ENCODE measurements at places on chromosomes 6 and 20.

- DNase-seq: no peak
- no peaks in the 10 kb centered on the region for H3K36me3 ChIP-seq
- no peaks in the 10 kb centered on the region for H3K4me1 ChIP-seq
- peaks cover 5% of the 10 kb centered on the region for H3K27me3 ChIP-seq
- H3K4me3 ChIP-seq: no peak overlapping the region
Measured at GRCh38 chr6:69232496-69232895, 564.3 kb downstream of the LMBRD1 start.

DNA sequence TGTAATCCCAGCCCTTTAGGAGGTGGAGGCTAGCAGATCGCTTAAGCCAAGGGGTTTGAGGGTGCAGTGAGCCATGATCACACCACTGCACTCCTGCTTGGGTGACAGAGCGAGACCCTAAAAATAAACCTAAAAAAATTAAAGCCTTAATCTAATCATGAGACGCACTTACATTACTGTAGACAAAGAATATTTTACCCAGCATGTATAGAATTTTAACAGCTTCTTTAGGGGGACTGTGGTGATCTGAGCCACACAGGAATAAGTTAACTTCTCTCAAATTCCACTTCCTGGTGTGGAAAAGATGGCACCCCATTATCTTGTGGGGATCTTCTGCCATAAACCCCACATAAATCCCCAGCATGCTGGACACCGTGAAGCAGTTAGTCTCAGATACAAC is 2.3 kb upstream of the OOEP start:
- no peaks in the 10 kb centered on the region for H3K36me3 ChIP-seq
- H3K4me1 ChIP-seq: no peaks in the 10 kb centered on the region
- no peak overlapping the region for H3K4me3 ChIP-seq
- no peak overlapping the region for H3K27ac ChIP-seq

- no peaks in the 10 kb centered on the region for H3K27me3 ChIP-seq
- H3K36me3 ChIP-seq: peaks cover 24% of the 10 kb centered on the region
- no peak overlapping the region for H3K27ac ChIP-seq
- H3K4me1 ChIP-seq: peaks cover 14% of the 10 kb centered on the region
- no peak overlapping the region for H3K4me3 ChIP-seq
- no peak for DNase-seq
Measured at GRCh38 chr6:150977281-150977680, 111.8 kb downstream of the MTHFD1L start.

GRCh38 chr6:32943864-32944649 is 3.2 kb upstream of the HLA-DMB start:
- H3K27me3 ChIP-seq: no peaks in the 10 kb centered on the region
- peak; percentile 66 for DNase-seq
- H3K27ac ChIP-seq: peak overlapping the region; percentile 99
- H3K4me3 ChIP-seq: peak overlapping the region; percentile 100

GRCh38 chr20:14889496-14890255 is 552.3 kb upstream of the FLRT3 start:
- H3K27ac ChIP-seq: no peak overlapping the region
- H3K27me3 ChIP-seq: peaks cover 3% of the 10 kb centered on the region
- H3K4me1 ChIP-seq: no peaks in the 10 kb centered on the region
- H3K4me3 ChIP-seq: no peak overlapping the region
- DNase-seq: no peak

DNA sequence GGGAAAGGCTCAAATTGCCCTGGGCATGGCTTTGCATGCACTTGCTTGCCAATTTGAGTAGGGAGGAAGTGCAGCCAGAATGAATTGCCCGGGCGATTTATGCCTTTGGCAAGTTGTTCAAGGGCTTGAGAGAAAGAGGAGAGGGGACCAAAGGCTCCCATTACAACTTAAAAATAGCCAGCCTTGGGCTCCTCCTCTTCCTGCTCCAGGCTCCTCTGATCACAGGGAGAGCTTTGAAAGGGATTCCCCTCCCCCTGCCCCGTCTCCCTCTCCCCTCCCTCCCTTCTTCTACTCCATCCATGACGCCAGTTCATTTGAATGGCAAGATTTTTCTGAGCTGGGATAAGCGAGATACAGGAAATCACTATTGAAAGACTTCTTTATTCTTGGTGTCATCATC is 304.9 kb upstream of the JAG1 start:
- no peak overlapping the region for H3K4me3 ChIP-seq
- no peak for DNase-seq
- H3K27me3 ChIP-seq: no peaks in the 10 kb centered on the region
- H3K4me1 ChIP-seq: no peaks in the 10 kb centered on the region
- H3K36me3 ChIP-seq: no peaks in the 10 kb centered on the region
- H3K27ac ChIP-seq: no peak overlapping the region

DNA sequence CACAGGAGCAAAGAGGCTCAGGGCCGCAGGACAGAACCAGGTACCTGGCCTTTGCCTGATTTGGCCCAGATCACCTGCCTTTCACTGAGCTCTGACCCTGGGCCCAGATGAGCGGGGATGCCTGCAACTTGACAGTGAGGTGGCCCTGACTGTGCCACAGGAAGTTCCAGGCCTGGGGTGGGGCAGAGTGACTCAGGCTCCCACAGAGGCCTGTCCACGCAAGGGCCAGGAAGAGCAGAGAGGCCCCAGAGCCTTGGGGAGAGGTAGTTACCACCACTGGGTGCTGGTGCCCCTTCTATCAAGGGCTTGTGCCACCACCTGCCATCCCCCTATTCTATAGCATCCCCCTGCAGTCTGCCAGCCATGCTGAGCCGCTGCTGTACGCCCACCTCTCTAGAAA is 4.1 kb upstream of the NOL4L start:
- no peak for DNase-seq
- no peak overlapping the region for H3K27ac ChIP-seq
- peaks cover 17% of the 10 kb centered on the region for H3K4me1 ChIP-seq
- no peak overlapping the region for H3K4me3 ChIP-seq

- H3K4me3 ChIP-seq: peak overlapping the region; percentile 53
- H3K27me3 ChIP-seq: no peaks in the 10 kb centered on the region
- H3K27ac ChIP-seq: peak overlapping the region; percentile 58
- peaks cover 29% of the 10 kb centered on the region for H3K4me1 ChIP-seq
Measured at GRCh38 chr6:14240411-14241166, 123.0 kb downstream of the CD83 start.

DNA sequence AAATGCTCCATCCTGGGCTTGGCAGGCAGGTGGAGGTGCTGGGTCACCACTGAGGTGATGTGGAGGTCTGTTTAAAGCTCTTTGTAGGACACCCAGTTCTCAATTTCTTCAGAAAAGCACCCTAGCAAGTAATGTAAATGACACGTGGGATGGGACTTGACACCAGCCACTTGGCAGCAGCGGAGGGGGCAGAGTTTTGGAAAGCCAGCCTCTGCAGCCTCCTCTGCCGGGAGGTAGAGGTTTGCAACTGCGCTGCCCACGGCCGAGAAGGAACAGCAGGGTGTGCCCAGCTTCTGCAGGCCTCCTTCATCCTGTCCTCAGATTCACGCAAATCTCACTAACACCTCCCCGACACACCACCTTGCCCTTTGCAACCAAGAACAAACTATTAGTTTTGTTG is 77.3 kb downstream of the RAMACL start:
- H3K4me1 ChIP-seq: peaks cover 14% of the 10 kb centered on the region
- H3K27me3 ChIP-seq: no peaks in the 10 kb centered on the region
- peaks cover 4% of the 10 kb centered on the region for H3K36me3 ChIP-seq
- DNase-seq: no peak
- no peak overlapping the region for H3K4me3 ChIP-seq

DNA sequence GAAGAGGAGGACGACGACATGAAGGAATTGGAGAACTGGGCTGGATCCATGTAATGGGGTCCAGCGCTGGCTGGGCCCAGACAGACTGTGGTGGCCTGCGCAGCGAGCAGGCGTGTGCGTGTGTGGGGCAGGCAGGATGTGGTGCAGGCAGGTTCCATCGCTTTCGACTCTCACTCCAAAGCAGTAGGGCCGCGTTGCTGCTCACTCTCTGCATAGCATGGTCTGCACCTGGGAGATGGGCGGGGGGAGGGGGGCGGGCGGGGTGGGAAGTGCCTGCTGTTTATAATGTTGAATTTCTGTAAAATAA is 42.3 kb downstream of the CHMP4B start:
- DNase-seq: no peak
- no peaks in the 10 kb centered on the region for H3K27me3 ChIP-seq
- no peak overlapping the region for H3K27ac ChIP-seq
- peaks cover 32% of the 10 kb centered on the region for H3K36me3 ChIP-seq

- no peak overlapping the region for H3K27ac ChIP-seq
- no peaks in the 10 kb centered on the region for H3K27me3 ChIP-seq
- H3K4me3 ChIP-seq: no peak overlapping the region
Measured at GRCh38 chr6:34799547-34799946, 7.7 kb downstream of the BLTP3A start.

- no peak for DNase-seq
- peaks cover 2% of the 10 kb centered on the region for H3K27me3 ChIP-seq
- no peak overlapping the region for H3K27ac ChIP-seq
- no peaks in the 10 kb centered on the region for H3K4me1 ChIP-seq
- no peaks in the 10 kb centered on the region for H3K36me3 ChIP-seq
Measured at GRCh38 chr6:142408409-142408808, 106.6 kb downstream of the ADGRG6 start.

GRCh38 chr20:54650052-54650719 is 174.8 kb downstream of the DOK5 start:
- no peak overlapping the region for H3K4me3 ChIP-seq
- no peaks in the 10 kb centered on the region for H3K4me1 ChIP-seq
- DNase-seq: no peak
- H3K27ac ChIP-seq: no peak overlapping the region
- peaks cover 8% of the 10 kb centered on the region for H3K27me3 ChIP-seq
